Right cardiac atrium (tissue), 5 donors: ENCODE measurements at places on chromosomes 16 and 17.

DNA sequence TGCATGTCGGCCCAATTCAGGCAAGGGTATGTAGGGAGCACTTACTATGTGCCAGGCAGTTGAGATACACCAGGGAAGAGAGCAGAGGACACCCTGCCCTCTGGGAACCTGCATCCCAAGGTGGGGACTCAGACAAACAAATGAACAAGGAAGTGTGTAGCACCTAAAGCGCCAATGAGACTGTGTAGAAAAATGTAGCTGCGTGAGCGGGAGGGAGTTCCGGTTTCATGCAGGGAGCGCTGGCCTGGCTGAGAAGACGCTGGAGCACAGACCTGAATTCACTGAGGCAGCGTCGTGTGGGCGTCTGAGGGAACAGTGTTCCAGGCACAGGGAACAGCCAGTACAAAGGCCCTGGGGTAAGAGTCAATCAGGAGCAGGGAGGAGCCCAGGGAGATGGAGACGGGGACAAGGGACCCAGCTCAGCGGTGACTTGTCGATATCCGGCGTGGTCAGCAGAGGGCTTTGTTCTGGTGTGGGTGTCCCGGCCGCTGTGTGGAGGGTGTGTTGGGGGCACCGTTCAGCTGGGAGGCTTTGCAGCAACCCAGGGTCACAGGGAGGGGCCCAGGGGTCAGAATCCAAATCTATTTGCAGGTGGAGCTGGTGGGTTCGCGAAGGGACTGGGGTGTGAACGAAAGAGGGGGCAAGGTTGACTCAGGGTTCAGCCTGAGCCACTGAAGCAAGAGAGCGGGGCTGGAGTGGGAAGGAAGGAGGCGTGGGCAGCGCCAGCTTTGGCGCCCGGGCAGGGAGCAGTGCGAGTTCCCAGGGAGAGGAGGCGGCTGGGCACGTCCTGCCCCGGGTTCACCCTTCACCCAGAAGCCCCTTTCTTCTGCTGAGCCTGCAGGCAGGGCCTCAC is 17.8 kb upstream of the OSGIN1 start:
- no peak for DNase-seq

GRCh38 chr17:79923974-79924638 is 84.9 kb upstream of the CBX4 start:
- peak; percentile 72 for DNase-seq

DNA sequence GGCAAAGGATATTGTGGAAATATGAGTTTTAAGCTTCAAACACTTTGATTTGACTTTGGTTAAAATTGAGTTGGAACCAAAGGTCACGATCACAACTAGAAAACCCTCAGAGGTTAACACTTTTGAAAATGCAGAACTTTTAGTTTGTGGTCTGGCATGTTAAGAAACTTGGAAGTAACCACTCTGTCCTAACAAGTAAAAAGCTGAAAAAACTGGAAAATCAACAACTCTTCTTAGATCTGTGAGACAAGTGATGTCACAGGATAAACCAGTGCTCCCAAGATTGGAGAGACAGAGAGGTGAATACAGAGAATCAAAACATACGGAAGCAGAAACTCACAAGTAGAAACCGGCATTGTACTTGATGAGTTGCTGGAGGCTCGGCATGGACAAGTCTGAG is 17.4 kb downstream of the MFSD6L start:
- DNase-seq, result no peak

DNA sequence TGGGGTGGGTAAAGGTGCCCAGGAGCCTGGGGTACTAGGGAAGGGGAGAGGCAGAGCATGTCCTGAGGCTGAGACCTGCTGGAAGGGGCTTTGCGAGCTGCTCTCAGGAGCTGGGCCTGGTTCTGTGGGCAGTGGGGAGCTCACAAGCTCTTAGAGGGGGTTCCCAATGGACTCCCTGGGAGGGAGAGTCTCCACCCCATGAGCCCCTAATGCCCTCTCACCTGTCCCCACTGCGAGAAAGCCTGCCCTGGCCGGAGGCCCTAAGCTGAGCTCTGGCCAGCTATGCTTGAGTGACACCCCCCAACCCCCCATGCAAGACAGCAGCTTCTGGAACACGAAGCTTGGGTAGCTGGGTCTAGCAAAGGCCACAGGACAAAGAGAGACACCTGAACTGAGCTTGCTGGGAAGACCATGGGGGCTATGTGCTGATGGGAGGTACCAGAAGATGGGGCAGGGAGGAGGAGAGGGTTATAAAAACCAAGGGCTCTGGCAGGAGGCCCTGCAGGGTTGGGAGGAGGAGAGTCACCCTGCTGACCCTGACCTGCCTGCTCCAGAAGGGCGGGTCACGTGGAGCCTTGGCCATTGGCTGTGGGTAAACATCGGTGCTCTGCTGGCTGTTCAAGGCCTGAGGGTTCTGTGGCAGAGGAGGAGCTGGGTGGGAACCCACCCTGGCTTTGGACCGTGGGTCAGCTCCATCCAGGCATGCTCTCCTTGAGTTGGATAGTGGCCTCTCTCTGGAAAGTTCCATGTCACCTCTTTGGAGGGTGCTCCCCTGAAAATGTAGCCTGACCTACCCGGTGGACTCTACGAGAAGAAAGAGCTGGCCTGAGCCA is 106.7 kb downstream of the RAB11FIP4 start:
- peak; percentile 35 for DNase-seq

DNA sequence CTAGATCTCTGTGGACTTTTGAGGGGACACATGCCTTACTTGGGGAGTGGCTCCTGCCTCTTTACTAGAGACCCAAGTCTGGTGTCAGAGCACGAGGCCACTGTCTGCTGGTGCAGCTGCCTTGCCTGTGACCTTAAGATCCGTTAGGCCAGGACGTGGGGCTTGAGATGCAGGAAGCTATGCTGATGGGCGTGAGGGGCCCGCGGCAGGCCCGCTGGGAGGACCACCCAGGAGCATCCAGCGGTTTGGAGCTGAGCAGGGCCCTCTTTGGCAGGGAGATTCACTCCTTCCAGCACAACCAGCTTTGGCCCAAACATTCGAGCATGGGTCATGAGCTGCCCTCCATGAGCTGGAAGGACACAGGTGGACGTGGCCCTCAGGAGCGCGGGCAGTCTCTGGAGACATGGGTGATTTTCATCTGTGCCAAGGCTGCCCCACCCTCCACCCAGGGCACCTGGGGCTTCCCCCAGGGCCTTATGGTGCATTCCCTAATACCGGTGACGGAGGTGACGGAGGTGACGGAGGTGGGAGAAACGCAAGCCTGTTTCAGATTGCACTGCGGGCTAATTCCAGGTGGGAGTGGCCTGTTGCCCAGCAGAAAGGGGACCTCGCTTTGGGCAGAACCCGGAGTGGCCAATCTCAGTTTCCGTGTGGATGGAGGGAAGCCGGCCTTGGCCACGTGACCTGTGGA is 12.7 kb downstream of the LGALS3BP start:
- no peak for DNase-seq

- DNase-seq, result no peak
Observed at GRCh38 chr17:55354941-55355340, 66.7 kb downstream of the MMD start.

- DNase-seq, result no peak
Observed at GRCh38 chr16:82699260-82699659, 72.5 kb downstream of the CDH13 start.

DNA sequence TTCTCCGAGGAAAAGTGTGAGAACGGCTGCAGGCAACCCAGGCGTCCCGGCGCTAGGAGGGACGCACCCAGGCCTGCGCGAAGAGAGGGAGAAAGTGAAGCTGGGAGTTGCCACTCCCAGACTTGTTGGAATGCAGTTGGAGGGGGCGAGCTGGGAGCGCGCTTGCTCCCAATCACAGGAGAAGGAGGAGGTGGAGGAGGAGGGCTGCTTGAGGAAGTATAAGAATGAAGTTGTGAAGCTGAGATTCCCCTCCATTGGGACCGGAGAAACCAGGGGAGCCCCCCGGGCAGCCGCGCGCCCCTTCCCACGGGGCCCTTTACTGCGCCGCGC is at the start of gene ERBB2:
TSS of gene ERBB2 (plus strand) at position 247 of the 330 bp plus-strand sequence. CDS start 175 bp downstream, outside the sequence.
- DNase-seq, result peak; percentile 89

DNA sequence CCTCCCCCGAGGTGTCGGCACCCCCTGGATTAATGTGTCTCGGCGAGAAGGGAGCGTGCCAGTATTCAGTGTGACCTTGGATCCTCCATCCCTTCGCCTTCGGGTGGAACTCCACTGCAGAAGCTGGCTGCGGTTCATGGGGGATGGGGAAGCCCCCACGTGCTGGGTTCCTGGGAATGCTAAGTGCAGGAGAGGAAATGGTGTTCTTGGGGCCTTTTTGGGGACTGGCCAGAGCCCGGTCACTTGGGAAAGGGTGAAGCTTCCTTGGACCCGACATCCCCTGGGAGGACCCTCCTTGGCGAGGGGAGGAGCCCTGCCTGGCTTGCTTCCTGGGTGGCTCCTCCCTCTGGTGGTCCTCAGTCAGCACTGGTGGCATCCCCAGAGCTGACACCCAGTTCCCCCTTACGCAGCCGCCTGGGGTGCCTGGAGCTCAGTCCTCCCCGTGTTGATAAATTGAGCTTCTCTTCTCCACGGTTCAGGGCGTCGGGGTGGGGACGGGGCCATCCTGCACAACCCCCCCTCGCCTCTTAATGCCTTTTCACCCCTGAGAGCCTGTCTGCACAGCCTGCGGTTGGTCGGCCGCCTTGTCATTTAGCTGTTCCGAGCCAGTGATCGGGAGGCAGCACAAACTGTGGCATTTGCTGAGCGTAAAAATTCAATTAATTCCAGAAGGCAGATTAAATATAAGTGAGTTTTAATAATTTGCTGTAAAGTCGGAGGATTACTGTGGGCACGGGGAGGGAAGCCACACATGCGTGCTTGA is 30.7 kb upstream of the GSE1 start:
- no peak for DNase-seq

GRCh38 chr16:12398029-12398682 is 405.5 kb downstream of the CPPED1 start:
- DNase-seq, result no peak

DNA sequence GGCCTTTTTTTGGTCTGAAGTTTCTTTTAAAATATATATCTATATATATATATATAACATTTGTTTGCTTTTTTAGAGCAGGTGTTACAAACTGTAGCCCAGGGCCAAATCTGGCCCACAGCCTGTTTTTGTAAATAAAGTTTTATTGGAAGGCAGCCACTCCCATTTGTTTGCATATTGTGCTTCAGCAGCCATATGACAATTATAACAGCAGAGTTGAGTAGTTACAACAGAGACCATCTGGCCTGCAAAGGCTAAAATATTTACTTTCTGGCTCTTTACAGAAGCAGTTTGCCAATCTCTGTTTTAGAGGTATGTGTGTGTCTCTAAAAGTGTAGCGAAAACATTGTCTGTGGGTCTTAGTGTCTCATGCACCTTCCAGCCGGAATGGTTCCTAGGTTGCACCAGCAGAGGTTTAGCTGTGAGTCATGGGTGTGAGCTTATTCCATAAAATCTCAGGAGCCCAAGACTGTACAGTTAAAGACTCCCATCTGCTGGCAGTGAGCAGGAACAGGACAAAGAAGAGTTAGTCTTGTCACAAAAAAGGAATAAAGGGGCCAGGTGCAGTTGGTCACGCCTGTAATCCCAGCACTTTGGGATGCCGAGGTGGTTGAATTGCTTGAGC is 23.8 kb downstream of the LCMT1 start:
- DNase-seq, result no peak

DNA sequence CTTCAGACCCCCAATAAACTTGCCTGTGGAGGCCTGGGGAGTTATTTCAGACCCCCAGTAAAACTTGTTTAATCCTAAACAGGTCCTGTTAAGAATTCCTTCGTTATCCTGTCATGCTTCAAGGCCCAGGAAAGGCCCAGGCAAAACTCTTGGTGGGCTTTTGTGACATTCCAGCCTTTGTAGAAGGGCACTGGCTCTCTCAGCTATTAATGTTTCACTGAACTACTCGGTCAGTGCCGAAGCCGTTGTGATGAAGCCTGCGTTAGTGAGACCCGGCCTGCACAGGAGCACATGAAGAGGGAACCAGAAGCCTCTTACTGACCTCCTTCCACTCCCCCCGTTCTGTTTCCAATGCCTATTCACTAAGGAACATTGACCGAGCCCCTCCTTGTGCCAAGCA is 47.4 kb upstream of the PLCG2 start:
- DNase-seq, result no peak

DNA sequence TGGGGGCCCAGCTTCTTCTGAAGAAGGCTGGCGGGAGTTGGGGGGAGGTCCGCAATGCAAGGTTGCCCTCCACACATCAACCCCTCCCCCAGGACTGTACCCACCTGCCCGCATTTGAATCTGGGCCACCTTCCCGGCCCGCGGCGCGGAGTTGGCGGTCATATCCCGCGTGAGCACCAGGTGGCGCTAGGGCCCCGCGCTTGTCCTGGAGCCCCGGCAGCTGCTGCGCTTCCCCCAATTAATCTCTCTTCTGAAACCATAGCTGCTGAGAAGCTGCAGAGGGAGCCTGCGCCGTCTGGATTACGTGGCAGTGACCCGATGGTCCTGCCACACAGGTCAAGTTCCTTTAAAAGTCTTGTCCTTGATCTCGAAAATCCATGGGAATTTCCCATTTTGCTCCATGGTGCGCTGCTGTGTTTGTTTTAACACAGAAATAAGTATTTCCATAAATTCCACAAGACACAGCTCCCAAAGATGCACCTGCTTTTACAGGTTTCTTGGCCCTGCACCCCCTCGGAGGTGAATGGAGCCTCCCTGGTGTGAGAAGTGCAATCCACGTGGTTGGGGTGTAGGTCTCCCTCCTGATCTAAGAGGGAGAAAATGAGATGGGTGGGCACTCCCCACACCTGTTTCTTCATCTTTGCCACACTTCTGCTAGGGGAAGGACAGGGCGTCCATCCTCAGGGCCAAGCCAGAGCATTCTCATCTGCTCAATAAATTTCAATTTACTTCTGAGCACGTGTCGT is 22.1 kb downstream of the COX4I1 start:
- DNase-seq, result peak; percentile 90

- no peak for DNase-seq
Observed at GRCh38 chr17:81404558-81405165, 9.4 kb downstream of the BAHCC1 start.

- DNase-seq, result no peak
Observed at GRCh38 chr16:61042737-61043136, 993.5 kb downstream of the CDH8 start.

DNA sequence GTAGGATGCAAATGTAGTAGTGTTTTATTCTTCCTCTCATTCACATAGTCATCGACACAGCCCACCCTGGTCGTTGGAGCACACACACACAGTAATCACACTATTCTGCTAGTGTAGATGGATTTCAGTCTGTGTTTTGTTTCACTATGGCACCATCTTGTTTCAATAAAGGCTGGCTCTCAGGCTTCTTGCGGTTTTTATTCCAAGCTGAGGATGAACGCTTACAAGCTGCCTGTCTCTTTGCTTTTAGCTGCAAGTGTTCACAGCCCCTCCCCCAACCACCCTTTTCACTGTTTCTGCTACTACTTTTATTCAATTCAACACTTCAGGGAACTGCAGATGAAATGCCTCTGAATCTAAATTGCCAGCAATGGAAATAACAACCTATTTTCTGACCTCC is 140.9 kb upstream of the PMFBP1 start:
- no peak for DNase-seq

- no peak for DNase-seq
Observed at GRCh38 chr16:21613361-21613760, 14.0 kb downstream of the METTL9 start.

DNA sequence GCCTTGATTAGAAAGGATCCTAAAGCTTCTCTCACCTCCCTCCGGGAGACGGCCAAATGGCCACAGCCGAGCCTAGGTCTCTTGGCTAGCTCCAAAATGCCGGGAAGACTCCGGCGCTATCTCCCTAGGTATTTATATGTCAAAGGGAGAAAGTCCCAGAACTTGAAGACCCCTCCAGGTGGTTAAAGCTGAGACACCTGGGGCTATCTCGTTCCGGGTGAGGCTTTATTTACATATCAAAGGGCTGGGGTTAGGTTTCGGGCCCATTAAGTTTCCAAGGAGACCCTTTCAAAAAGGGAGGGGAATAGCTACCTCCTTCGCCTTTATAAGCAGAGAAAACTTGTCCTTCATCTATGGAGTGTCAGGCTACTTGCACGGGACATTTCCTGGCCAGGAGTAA is 70.9 kb upstream of the KIFC3 start:
- DNase-seq, result no peak

GRCh38 chr16:78925083-78925767 is 675.3 kb downstream of the MAF start:
- DNase-seq, result peak; percentile 65
